ENCODE measurements at places on chromosomes 2 and 18.

GRCh38 chr18:68104036-68104435 lies 587.5 kb upstream of the DSEL start:
- DNase-seq = no peak

DNA sequence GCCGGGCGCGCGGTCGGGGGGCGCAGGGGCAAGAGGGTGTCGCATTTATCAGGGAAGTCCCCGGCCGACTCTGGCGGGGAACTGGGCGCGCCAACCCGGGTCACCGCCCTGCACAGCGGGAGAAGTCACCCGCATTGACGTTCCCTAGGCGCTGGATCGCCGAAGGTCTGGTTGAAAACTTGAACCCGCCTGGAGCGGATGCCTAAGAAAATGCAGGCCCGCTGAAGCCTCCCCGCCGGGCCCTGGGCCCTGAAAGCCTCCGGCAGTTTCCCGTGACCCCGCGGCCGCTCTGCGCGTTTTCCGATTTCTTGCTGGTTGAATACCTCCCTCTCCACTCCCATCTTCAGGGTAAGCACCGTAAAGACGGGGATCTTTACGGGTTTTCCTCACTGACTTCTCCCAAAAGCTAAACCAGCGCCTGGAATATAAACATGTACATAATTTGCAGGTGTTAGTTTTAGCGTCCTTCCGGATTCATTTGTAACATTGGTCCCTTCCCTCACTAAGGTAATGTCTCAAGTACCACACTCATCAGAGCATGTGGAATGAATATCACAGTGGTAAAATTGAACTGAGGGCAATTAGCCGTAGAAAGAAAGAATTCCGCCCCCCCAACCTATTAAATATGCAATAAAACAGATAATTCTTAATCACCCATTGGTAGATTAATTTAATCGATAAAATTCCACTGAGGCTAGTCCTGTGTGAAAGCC lies 675 bp upstream of the SPIRE1 start:
- peak; percentile 81 for DNase-seq

DNA sequence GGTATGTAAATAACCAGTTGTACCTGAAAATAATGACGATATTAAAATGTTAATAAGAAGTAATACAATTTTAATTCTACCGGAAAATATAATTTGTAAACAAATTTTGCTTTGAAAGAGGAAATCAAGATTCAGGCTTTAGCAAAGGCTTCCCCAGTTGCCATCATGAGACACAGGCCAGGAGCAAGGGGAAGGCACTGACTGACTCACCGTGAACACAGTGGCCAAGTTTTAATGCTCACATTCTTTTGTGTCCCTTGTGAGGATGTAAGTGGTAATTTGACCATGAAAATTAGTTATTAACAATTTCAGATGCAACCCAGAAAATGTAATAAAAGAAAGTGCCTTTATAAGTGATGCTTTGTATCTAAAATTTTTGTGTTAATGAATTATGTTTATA lies 164.1 kb downstream of the GREB1L start:
- DNase-seq = no peak

GRCh38 chr2:182655750-182656149 lies 60.3 kb upstream of the DNAJC10 start:
- no peak for DNase-seq

GRCh38 chr2:8086796-8087479 lies 594.9 kb upstream of the ID2 start:
- DNase-seq = no peak

- peak; percentile 50 for DNase-seq
These were observed 187.9 kb downstream of the NEDD4L start for GRCh38 chr18:58231930-58232329.

GRCh38 chr18:59954755-59955156 lies 55.0 kb downstream of the PMAIP1 start:
- DNase-seq = no peak

GRCh38 chr2:203802342-203803052 lies 65.1 kb upstream of the CTLA4 start:
- no peak for DNase-seq

DNA sequence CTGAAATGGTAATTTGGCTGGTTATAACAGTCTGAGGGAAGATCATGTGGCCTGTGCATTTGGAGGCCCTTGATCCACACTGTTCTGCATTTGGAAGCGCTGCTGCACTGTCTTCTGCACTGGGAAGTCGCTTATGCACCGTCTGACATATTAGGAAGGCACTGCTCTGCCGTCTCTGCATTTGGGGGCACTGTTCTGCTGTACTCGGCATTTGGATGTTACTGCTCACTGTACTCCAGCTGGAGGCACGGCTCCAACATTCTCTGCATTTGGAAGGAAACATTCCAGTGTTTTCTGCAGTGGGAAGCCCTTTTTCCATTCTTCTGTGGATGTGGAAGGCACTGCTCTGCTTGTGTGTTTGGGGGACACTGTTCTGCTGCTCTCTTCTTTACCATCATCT lies 9.6 kb upstream of the PROM2 start:
- DNase-seq = no peak

DNA sequence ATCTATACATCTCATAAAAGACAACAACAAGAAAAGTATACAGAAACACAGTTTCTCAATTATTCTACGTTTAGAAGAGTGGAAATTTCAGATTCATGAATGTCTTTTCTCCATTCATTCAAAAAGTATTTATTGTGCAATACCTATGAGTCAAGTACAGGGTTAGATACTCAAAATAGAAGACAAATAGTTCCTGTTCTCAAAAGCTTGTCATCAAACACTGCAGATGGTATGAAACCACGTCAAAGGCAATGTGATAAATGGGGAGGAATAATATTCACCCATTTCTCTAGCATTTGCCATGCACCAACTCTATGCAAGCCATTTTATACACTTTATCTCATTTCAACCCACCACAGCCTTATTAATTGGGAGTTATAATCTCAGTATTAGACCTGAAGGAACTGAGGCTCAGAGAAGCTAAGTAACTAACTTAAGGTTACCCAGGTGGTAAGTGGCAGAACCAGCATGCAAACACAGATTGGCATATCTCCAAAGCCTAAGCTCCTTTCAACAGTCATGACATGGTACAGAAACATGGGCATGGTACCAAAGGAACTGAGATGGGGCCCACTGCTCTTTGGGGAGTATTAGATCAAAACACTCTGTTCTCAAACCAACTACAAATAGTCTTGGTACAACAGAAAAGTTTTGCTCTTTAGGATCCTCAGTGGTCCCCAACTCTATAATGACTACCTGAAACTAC lies 67.2 kb upstream of the NPAS2 start:
- no peak for DNase-seq

GRCh38 chr2:99700482-99701398 lies 210.9 kb upstream of the REV1 start:
- DNase-seq = no peak

DNA sequence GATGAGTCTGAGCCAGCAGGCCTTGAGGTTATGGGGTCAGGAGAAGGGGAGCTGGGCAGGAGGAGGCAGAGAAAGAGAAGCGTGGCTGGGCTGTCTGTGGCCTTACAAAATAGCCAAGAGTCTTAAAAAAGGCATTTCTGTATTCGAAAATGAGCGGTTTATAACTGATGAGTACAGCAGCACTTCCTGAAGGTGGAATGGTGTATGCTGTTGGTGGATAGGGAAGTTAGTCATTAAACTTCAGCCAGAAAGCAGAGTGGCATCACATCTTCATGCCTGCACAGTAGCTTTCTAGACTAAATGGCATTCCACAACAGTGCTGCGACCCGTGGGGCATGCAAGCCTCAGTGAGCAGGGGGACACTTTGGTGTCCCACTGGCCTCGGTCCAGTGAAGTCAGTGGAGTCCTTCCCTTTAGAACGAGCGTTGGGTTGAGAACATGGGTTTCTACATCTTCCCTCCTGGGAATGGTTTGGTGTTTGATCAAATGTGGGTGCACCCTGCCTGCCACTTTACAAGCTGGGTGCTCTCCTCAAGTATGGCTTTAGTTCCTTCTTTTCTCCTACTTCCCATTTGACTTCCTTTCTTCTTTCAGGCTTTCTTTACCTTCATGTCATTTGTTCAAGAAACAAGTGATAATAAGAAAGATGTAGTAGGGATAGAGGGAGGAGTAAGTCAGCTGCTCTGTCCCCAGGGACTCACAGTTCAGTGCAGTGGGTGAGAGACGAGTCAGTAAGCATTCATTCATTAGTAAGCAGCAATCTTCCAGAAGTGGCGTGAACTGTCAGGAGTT lies 96.3 kb downstream of the ARMC9 start:
- DNase-seq = no peak

- no peak for DNase-seq
These were observed at the start of gene XDH for GRCh38 chr2:31414601-31415241. Gene XDH (minus strand): TSS chr2:31414742. CDS start chr2:31414666, 76 bp downstream.

- DNase-seq = peak; percentile 54
These were observed 138.4 kb downstream of the OTX1 start for GRCh38 chr2:63189026-63189425.

DNA sequence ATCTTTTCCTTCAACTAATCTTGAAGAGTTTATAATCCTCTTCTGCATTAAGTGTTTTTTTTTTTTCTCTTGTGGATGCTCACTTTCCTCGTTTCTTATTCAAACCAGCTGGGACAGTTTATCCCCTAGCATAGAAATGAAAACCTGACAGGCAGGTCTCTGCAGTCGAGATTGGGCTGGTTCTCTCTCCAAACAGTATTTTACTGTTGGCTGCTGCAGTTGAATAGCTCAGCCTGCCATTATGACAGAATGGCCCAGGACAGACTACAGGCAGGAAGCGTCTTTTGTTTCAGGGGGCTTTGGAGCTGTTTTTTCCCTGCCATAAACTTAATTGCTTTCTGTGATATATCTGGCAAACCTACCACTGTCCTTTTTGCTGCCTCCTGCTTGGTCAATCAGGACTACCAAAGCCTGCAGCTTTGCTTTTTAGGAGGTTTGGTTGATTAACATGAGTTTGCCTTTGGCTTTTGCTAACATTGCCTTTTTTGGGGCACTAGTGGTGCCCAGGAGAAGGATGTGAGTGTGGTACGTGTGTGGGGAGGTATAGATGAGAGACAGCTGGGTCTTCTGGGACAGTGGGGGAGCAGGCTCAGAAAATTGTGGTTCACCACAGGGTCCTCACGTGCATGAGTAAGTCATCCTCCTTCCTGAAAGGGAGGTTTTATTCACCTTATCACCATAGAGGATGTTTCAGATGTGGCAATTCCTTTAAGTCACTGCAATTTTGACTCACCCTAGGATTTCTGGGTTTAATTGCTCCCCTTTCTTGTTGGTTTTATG lies 128.7 kb downstream of the LYPD6B start:
- no peak for DNase-seq

GRCh38 chr2:61520261-61520660 lies 17.9 kb downstream of the XPO1 start:
- DNase-seq = no peak

- no peak for DNase-seq
These were observed 7.6 kb upstream of the KCTD1 start for GRCh38 chr18:26555804-26556553.

GRCh38 chr2:237309011-237309410 lies 105.0 kb downstream of the COL6A3 start:
- DNase-seq = no peak

DNA sequence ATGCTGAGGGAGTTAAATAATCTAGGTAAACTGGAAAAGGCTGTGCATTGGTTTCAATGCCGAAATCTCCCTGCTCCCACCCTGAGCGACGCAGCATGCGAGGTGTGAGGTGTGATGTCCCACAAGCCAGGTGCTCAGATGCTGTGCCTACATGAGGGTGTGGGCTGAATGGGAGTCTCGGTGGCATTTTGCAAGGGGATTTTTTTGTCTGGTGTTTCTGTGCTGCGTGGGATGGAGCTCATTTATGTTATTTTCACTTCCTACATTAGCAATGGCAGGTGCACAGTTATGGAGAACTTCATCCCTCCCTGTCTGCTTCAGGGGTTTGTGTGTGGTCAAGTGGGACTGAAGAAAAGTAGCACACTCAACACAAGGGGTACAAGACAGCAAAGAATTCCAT lies 110.2 kb upstream of the CCDC68 start:
- DNase-seq = no peak

GRCh38 chr2:231134910-231135655 lies 10.2 kb upstream of the HTR2B start:
- no peak for DNase-seq

GRCh38 chr2:241994556-241995213 lies 125.2 kb downstream of the RTP5 start:
- DNase-seq = no peak

DNA sequence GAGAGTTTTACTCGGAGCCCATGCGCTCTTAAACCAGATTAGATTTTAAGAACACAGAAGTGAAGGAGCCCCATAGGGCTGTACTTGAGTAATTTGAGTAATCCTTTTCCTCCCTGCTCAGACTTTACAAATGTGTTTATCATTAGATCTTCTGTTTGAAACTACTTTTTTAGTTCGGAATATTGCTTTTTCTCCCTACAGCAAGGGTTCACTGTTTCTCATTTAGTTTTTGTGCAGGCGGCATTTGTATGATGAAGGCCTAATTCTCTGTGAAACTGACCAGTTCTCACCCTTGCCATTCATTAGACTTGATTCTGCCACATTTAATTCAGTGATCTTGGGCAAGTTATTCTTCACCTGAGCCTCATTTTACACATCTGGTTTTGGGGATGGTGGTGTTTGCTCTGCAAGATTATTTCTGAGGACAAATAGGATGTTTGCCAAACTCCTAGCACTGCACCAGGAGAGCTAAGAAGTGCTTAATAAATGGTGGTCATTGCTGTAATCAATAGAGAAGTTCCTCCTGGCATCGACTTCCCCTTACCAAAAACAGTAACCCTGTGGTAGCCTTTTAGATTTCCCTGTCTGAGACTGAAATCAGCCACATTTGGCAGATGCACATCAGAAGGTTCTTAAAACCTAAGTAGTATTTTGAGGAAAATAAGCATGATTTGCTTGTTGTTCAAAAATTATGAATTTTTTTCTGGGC lies 2.2 kb downstream of the B3GNT2 start:
- DNase-seq = no peak

DNA sequence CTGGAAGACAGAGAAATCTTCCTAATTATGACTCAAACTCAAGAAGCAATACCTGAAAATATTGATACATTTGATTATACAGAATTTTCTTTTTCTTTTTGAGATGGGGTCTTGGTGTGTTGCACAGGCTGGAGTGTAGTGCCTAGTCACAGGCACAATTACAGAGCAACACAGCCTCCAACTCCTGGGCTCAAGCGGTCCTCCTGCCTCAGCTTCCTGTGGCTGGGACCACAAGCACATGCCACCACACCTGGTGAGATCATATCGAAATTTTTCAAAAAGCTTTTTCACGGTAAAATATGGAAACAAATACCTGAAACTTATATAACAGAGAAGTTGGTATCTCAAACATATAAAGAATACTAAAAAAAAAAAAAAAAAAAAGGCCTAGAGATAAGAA lies 27.9 kb downstream of the TGFBRAP1 start:
- DNase-seq = no peak

- DNase-seq = no peak
These were observed 221.8 kb downstream of the SPP2 start for GRCh38 chr2:234272069-234272850.

- DNase-seq = no peak
These were observed 40.8 kb upstream of the CYP1B1 start for GRCh38 chr2:38116762-38117161.

DNA sequence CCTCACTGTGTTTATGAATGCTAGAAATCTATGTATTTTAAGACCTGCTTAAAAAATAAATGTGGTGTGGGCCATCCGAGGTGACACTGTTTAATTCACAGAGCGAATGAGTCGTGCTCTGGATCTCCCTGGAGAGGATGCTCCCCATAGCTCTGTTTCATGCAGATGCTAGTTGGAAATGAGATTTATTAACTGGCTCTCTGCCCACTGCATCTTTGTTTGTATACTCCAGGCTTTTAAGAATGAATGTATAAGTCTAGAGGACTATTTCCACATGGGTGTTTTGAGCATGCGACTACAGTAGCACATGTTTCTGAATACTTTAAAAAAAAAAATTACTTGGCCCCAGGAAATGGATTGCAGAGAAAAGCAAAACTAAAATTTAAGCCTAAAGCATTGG lies 3.9 kb downstream of the MAPRE2 start:
- peak; percentile 40 for DNase-seq
